ENCODE measurements at places on chromosomes 7 and 10. TPM values are rescaled to one million over a fixed set of nuclear protein-coding genes. Genes with fewer than 3 reads are reported as not detected.
A peak's percentile ranks its signal among the peaks of the same experiment; 100 is the strongest.

GRCh38 chr10:60564475-60564874, 174.8 kb upstream of the ANK3 start:
- no peak overlapping the region for H3K27ac ChIP-seq
- H3K4me1 ChIP-seq: no peaks in the 10 kb centered on the region
- H3K36me3 ChIP-seq: no peaks in the 10 kb centered on the region
- H3K27me3 ChIP-seq: no peaks in the 10 kb centered on the region
- no peak overlapping the region for H3K4me3 ChIP-seq

DNA sequence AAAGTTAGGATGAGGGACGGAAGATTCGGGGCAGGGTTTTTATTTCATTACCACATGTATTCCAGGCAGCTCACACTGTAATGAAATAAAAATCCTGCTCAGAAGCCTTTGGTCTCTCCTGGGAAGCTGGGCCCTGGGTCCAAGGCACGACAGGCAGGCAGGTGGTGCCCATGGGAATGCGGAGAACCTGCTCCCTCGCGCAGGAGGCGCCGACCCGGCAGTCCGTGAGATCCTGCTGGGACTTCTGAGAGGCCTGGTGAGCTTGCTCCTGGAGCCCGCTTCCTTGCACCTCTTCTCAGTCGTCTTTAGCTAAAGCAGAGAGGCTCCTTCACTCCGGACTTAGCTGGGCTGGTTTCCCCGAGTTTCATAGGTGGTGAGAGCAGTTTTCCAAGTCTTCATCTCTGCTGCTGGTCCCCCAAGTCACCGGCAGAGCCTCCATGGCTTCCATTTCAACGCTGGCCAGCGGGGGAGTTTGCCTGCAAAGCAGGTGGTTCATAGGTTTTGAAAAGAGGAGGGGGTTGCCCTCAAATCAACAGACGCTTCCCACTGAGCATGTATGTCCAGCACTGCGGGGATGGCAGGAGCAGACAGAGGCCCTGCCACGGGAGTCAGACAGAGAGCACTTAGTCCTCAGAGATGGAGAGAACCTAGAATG, 24.5 kb downstream of the IL15RA start:
- no peaks in the 10 kb centered on the region for H3K27me3 ChIP-seq
- no peak for DNase-seq
- no peak overlapping the region for H3K4me3 ChIP-seq
- H3K4me1 ChIP-seq: no peaks in the 10 kb centered on the region

- no peak overlapping the region for H3K27ac ChIP-seq
- H3K27me3 ChIP-seq: no peaks in the 10 kb centered on the region
- DNase-seq: no peak
- no peak overlapping the region for H3K4me3 ChIP-seq
- H3K36me3 ChIP-seq: peaks cover 7% of the 10 kb centered on the region
Measured at GRCh38 chr7:2109251-2109872, 123.4 kb downstream of the MAD1L1 start.

GRCh38 chr7:73749931-73750776, 11.6 kb upstream of the ABHD11 start:
- no peaks in the 10 kb centered on the region for H3K27me3 ChIP-seq
- H3K36me3 ChIP-seq: no peaks in the 10 kb centered on the region
- H3K4me1 ChIP-seq: no peaks in the 10 kb centered on the region
- H3K27ac ChIP-seq: no peak overlapping the region
- H3K4me3 ChIP-seq: no peak overlapping the region

- peak overlapping the region; percentile 28 for H3K4me3 ChIP-seq
- peaks cover 5% of the 10 kb centered on the region for H3K36me3 ChIP-seq
- no peaks in the 10 kb centered on the region for H3K27me3 ChIP-seq
Measured at GRCh38 chr10:101830322-101831168, 12.3 kb upstream of the OGA start.

The SLC18A2 gene
- 0.18 TPM for total RNA-seq
